Pancreas (tissue), 10 donors: ENCODE measurements at places on chromosomes 2 and 18. TPM values are rescaled to one million over a fixed set of nuclear protein-coding genes. Genes with fewer than 3 reads are reported as not detected.

GRCh38 chr18:9851511-9851910, 34.3 kb upstream of the TXNDC2 start:
- no peak overlapping the region for H3K27ac ChIP-seq
- no peaks in the 10 kb centered on the region for H3K27me3 ChIP-seq

- no peaks in the 10 kb centered on the region for H3K4me1 ChIP-seq
- no peak for DNase-seq
- no peak overlapping the region for H3K27ac ChIP-seq
- no peaks in the 10 kb centered on the region for H3K27me3 ChIP-seq
- no peaks in the 10 kb centered on the region for H3K36me3 ChIP-seq
Measured at GRCh38 chr2:40528564-40528963, 76.7 kb upstream of the SLC8A1 start.

DNA sequence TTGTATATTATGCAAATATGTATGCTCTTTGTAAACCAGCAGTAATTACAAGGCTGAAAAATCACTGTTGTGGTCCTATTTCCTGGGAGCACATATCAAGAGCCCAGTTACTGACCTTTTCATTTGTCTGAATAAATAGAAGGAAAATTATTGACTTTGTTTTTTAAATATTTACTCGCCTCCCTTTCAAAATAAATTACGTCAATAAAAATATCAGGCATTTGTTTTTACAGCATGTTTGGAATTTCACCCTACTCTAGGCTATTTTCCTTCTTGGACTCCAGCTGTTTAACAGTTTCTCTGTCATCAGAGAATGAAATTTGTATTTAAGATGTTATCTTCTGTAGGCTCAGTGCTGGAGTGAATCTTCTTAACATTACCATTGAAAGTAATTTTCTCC, 59.9 kb upstream of the LRATD1 start:
- H3K27me3 ChIP-seq: no peaks in the 10 kb centered on the region
- H3K4me1 ChIP-seq: peaks cover 9% of the 10 kb centered on the region
- no peak for DNase-seq
- H3K4me3 ChIP-seq: no peak overlapping the region
- no peak overlapping the region for H3K27ac ChIP-seq

- no peaks in the 10 kb centered on the region for H3K27me3 ChIP-seq
- no peaks in the 10 kb centered on the region for H3K4me1 ChIP-seq
- no peaks in the 10 kb centered on the region for H3K36me3 ChIP-seq
- H3K27ac ChIP-seq: no peak overlapping the region
- no peak for DNase-seq
- no peak overlapping the region for H3K4me3 ChIP-seq
Measured at GRCh38 chr2:1893856-1894255, 149.5 kb upstream of the PXDN start.

DNA sequence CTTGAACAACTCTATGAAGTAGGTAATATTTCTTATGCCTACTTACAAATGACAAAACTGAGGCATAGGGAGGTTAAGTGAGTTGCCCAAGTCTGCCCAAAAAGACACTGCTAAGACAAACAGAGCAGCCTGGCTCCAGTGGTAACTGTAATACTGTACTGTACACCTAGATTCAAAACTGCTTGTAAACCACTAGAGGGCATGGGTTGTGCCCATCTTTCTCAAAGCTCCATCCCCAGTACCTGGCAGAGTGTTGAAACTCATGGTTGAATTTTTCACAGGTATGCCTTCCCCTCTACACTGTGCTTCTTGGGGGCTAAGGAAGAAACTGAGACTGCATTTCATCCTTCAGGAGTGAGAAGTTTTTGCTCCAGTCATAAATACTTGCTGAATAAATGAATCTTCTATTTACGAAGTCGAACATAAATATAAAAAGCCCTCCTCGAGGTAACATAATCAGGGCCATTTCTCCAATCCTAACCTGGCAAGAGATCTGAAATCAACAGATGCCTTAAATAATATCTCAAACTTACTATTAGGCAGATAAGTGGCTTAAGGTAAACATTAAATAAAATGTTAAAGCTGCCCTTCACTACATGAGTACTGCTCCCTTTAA, 2.0 kb downstream of the PPP4R1 start:
- H3K27me3 ChIP-seq: no peaks in the 10 kb centered on the region
- peak overlapping the region; percentile 71 for H3K4me3 ChIP-seq
- peak overlapping the region; percentile 14 for H3K27ac ChIP-seq

GRCh38 chr2:160816916-160817499, 323.4 kb upstream of the RBMS1 start:
- no peak overlapping the region for H3K4me3 ChIP-seq
- no peaks in the 10 kb centered on the region for H3K27me3 ChIP-seq
- DNase-seq: no peak
- no peaks in the 10 kb centered on the region for H3K36me3 ChIP-seq

Gene PARD3B
- 13.2 TPM for total RNA-seq

GRCh38 chr18:59743566-59743965, 46.3 kb upstream of the CCBE1 start:
- no peak overlapping the region for H3K4me3 ChIP-seq
- H3K27me3 ChIP-seq: no peaks in the 10 kb centered on the region
- no peaks in the 10 kb centered on the region for H3K36me3 ChIP-seq
- no peaks in the 10 kb centered on the region for H3K4me1 ChIP-seq
- no peak overlapping the region for H3K27ac ChIP-seq
- DNase-seq: no peak

DNA sequence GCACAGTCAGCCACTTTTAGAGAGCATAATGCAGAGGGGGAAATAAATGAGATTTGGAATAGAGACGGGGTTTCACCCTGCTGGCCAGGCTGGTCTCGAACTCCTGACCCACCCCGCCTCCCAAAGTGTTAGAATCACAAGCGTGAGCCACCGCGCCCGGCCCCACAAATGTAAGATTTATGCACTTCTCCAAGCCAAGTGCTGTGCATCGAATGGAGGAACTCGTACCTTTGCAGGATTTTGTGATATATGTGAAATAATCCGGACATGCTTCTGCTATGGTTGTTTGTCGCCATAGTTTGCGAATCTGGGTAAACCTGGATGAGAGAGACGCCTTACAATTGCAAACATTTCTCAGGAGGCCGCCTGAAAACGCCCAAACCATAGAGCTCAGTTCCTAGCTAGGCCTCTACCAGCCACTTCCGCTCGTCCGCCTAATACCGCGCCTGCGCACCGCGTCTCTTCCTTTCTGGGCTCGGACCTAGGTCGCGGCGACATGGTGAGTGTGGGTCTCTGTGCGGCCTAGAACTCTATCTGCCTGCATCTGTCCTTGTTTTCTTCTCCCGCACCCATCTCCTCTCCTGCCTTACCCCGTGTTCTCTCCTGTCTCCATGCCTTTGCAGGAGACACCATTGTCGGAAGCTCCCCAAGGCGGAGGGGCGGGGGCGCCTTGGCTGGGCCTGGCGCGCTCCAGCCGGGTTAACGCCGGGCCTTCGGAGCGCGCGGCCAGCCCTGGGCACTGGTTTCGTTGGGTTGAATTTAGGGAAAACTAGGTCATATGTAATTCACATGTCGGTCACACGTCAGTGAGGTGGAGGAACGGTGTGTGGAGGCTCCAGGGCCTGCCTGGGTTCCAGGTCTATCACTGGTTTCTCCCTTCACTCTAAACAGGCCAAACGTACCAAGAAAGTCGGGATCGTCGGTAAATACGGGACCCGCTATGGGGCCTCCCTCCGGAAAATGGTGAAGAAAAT, at the start of gene RPL37A:
Gene RPL37A, plus strand, starts transcription at position 466 of the 974 bp plus-strand sequence. Its CDS starts 31 bp downstream, at position 497.
- H3K4me1 ChIP-seq: peaks cover 9% of the 10 kb centered on the region
- peak within 1 kb of the TSS; percentile 84 for H3K4me3 ChIP-seq
- DNase-seq: peak; percentile 93
- H3K27me3 ChIP-seq: no peaks in the 10 kb centered on the region

Gene SKA1
- total RNA-seq: 0.83 TPM

GRCh38 chr18:9029131-9029530, 73.4 kb upstream of the NDUFV2 start:
- no peak overlapping the region for H3K27ac ChIP-seq
- no peaks in the 10 kb centered on the region for H3K27me3 ChIP-seq
- H3K36me3 ChIP-seq: no peaks in the 10 kb centered on the region
- no peaks in the 10 kb centered on the region for H3K4me1 ChIP-seq

Gene SLC4A3
- total RNA-seq: 3.3 TPM

- no peaks in the 10 kb centered on the region for H3K4me1 ChIP-seq
- no peak for DNase-seq
- no peaks in the 10 kb centered on the region for H3K36me3 ChIP-seq
- H3K27me3 ChIP-seq: no peaks in the 10 kb centered on the region
- H3K4me3 ChIP-seq: no peak overlapping the region
- no peak overlapping the region for H3K27ac ChIP-seq
Measured at GRCh38 chr2:121142452-121142851, 142.6 kb downstream of the TFCP2L1 start.

- no peaks in the 10 kb centered on the region for H3K27me3 ChIP-seq
- DNase-seq: no peak
- no peak overlapping the region for H3K4me3 ChIP-seq
- no peaks in the 10 kb centered on the region for H3K4me1 ChIP-seq
- H3K27ac ChIP-seq: no peak overlapping the region
Measured at GRCh38 chr2:157447031-157447430, 3.1 kb upstream of the CYTIP start.

Gene MRO
- 1.8 TPM for total RNA-seq

DNA sequence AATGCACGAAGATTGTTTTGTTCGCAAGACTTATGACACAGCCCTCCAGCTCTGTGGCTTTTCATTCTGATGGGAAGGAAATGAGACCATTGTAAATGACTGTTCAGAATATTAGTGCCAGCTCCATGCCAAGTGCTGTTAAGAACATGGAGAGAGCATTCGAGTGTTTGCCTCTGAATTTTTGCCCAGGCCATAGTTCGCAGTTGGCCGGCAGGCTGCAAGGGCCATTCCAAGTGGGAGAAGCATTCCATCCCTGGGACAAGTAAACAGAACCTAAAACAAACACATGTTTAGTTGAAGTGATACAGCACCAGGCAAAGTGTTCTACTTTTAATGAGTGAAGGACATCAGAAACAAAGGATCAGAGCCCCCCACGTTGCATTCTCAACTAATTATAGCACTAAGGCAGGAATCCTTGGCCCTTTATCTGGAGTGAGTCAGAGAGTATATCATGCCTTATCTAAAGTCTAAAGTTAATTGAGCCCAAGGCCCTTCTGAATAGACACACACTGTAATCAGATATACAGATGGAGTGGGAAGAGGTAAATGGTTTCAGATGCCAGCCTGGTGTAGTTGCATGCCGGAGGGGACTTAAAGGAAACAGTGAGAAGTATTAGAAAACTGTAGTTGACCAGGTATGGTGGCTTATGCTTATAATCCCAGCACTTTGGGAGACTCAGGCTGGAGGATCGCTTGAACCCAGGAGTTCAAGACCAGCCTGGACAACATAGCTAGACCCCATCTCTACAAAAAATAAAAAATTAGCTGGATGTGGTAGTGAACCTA, 53.3 kb downstream of the NEDD4L start:
- H3K27me3 ChIP-seq: no peaks in the 10 kb centered on the region
- H3K4me1 ChIP-seq: peaks cover 71% of the 10 kb centered on the region
- DNase-seq: peak; percentile 56
- H3K36me3 ChIP-seq: no peaks in the 10 kb centered on the region
- H3K27ac ChIP-seq: peak overlapping the region; percentile 78
- no peak overlapping the region for H3K4me3 ChIP-seq

- H3K4me1 ChIP-seq: no peaks in the 10 kb centered on the region
- no peak overlapping the region for H3K4me3 ChIP-seq
- no peak overlapping the region for H3K27ac ChIP-seq
- H3K36me3 ChIP-seq: no peaks in the 10 kb centered on the region
- DNase-seq: no peak
Measured at GRCh38 chr2:62423883-62424458, 82.0 kb downstream of the TMEM17 start.

DNA sequence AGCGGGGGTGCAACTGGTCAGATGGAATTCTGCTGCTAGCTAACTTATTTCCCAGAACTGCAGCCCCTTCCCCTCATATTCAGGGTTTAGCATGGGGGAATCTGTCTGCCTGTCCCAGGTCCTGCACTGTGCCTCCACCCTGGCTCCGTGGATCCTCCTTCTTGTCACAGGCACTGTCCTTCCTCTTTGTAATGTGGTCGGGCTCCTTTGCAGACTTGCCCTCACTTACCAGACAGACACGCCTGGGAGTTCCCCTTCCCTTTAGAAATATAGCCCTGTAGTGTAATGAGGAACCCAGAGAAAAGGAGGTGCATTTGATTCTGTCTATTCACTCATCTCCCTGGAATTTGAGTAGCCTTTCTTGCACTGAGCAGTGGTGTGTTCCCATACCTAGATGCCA, 108.7 kb downstream of the TRIM43 start:
- no peaks in the 10 kb centered on the region for H3K36me3 ChIP-seq
- no peak overlapping the region for H3K27ac ChIP-seq
- DNase-seq: no peak

DNA sequence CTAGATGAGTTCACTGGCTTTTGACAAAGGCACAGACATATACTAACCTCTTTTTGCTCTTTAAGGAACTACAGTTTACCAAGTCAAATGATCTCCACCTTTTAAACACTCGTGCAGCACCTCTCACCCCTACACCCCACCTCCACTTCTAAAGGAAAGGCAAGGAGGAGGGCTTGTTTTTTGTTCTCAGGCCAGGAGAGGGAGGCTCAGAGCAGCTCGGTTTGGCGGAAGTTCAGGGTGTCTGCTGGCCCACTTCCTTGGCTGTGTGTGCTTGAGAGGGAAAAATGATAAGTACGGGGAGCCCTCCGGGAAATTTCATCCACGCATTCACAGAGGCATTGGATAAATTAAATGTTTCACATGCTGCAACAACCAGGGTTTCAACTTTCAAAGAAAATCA, 667.9 kb downstream of the BCL11A start:
- H3K4me3 ChIP-seq: no peak overlapping the region
- no peaks in the 10 kb centered on the region for H3K27me3 ChIP-seq
- no peaks in the 10 kb centered on the region for H3K4me1 ChIP-seq
- H3K27ac ChIP-seq: no peak overlapping the region

GRCh38 chr18:33269223-33269622, 171.3 kb downstream of the CCDC178 start:
- H3K27me3 ChIP-seq: no peaks in the 10 kb centered on the region
- no peaks in the 10 kb centered on the region for H3K4me1 ChIP-seq
- no peaks in the 10 kb centered on the region for H3K36me3 ChIP-seq
- no peak for DNase-seq

GRCh38 chr18:23584019-23584983, 2.0 kb downstream of the NPC1 start:
- H3K4me3 ChIP-seq: no peak overlapping the region
- H3K27me3 ChIP-seq: no peaks in the 10 kb centered on the region
- no peaks in the 10 kb centered on the region for H3K36me3 ChIP-seq

DNA sequence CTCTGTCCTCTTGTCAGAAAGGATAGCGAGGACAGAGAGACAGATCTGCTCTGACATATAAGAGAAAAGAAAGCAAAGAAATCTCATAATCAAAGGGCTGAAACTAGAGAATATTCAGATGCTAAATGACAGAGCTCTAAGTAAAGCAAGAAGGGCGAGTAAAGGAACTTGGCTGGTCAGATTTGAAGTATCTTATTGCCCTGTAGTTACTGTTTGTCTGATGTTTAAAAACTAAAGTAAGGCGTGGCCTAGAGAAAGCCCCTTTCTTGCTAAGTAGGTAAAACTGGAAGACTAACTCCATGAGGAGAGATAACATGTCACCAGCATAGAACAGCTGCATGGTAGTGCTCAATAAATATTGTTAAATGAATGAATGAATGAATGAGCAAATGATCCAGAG, 70.0 kb downstream of the CRACDL start:
- DNase-seq: no peak
- H3K27me3 ChIP-seq: no peaks in the 10 kb centered on the region
- peaks cover 22% of the 10 kb centered on the region for H3K4me1 ChIP-seq
- H3K36me3 ChIP-seq: no peaks in the 10 kb centered on the region
- no peak overlapping the region for H3K4me3 ChIP-seq
- H3K27ac ChIP-seq: no peak overlapping the region
